ENCODE measurements at places on chromosomes 16 and 17. TPM values are rescaled to one million over a fixed set of nuclear protein-coding genes. Genes with fewer than 3 reads are reported as not detected.

DNA sequence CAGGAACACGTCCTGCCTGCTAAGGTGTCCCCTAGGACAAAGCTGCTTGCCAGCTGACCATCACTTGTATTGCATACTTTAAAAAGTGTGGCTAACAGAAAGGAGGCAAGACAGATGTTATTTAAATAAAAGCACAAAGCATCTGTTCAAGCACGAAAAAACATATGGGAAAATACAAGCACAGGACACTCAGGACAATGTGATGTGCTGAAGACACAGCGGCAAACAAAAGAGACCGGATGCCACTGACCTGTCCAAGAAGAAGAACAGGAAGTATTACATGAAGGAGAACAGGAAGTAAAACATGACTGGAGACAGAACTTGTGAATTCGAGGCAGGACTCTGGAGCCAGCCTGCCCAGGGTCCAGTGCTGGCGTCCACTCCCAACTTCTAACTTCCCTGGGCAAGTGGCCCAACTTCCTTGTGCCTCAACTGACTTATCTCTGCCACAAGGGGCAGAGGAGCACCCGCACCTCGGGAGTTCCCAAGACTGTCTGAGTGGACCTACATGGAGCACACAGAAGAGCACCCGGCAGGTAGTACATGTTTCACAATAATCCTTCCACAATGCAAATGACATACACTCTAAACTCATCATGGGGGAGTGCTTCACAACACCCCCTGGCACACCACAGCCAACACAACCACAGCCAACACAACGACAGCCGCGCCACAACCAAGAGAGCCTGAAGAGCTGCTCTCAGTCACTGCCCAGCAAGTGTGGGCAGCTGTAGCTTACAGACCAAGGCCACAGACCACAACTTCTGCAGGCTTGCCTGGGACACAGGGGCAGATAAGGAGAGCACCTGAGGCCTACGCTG lies 36.6 kb downstream of the ANKRD11 start:
- DNase-seq, result no peak

- DNase-seq, result no peak
Observed at GRCh38 chr17:47686276-47686635, 7.7 kb upstream of the TBKBP1 start.

Gene LPO
- not detected for total RNA-seq

DNA sequence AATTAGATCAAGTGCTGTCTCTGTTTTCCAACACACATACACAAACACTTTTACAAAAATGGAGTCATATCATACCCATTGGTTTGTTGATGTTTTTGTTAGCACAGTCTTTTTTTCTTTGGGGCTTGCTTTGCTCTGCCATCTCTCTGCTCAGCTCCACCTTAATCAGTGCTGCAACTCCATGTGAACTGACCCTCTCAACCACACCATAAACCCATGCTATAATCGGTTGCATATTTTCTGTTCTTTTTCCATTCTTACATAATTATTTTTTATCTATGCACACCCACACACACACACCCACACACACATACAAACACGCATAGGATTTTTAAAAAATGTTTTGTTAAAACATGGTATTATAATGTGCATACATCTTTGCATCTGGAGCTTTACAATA lies 91.0 kb upstream of the CDH13 start:
- DNase-seq, result no peak

Gene GLTPD2
- not detected for total RNA-seq
